Spleen (tissue), 13 donors: ENCODE measurements at places on chromosomes 5 and 9.
A peak's percentile ranks its signal among the peaks of the same experiment; 100 is the strongest.

DNA sequence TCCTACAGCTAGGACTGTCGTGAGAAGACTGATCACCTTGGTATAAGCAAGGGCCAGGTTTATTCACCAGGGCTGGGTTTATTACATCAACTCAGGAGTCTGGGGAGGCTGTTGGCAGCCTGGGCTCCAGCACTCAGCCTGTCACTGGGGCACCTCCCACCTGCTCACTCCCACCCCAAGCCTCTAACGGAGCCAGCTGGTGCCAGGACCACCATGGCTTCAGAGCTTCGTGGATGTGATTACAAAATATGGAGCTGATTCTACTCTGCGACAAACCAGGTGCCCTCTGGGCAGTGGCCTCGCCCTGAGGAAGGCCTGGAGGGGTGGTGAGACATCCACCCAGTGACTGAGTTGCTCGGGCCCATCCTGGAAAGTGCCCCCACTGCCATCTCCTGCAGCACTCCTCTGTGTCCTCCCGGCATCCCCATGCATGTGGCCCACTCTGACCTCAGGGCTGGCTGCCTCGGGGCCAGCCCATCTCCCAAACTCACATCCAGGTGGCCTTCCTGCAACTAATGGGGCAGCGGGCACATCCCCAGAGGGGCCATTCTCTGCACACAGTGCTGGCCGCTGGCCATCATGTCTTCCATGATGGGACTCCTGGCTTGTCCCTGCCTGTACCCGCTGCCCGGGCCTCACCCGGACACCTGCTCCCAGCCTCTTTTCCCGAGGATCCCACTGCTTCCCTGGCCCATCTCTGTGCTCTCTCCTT, 49.6 kb downstream of the SECISBP2 start:
- peaks cover 20% of the 10 kb centered on the region for H3K4me1 ChIP-seq
- no peak overlapping the region for H3K27ac ChIP-seq
- H3K36me3 ChIP-seq = no peaks in the 10 kb centered on the region
- no peak for DNase-seq
- H3K4me3 ChIP-seq = no peak overlapping the region

DNA sequence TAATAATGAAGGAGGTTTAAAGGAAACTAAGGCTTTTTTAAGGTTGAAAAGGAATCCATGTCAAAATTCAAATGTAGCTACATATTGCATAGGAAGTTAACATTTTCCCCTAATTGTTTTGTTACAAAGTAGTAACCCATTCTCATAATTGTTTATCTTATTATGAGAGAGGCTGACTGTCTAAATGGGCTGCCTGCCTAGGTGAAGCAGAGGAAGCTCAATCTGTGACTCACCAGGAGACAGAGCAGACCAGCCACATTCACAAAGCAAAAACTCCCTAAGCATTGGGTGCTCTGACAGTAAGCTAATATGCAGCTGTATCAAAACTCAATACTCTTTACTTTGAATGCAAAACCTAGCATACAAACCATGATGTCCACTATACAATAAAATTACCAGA, 208.5 kb downstream of the ROR2 start:
- no peaks in the 10 kb centered on the region for H3K4me1 ChIP-seq
- H3K36me3 ChIP-seq = no peaks in the 10 kb centered on the region
- H3K27ac ChIP-seq = no peak overlapping the region
- peaks cover 14% of the 10 kb centered on the region for H3K27me3 ChIP-seq
- DNase-seq = no peak

DNA sequence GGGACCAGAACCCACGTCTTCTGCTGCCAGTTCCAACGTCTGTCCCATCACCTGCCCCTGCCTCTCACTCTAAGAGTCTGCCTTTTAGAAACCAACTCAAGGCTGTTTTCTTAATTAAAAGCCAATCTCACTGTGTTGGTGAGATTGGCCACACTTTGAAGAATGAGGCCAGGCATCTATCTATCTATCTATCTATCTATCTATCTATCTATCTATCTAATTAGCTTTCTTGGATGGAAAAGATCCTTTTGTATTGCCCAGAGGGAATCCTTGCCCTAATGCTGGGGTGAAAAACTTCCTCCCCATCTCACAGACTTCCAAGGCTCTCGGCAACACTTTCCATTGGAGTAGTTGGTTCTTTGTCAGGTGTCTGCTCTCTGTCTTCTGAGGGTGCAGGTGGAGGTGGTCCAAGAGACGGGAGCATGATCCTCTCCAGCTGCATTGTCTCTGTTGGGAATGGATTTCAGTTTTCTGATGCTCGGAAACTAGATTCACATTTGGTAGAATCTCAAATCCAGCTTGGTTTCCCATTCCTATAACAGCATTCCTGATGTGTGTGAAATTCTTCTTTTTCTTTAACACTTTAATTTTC, 57.9 kb downstream of the GALNT12 start:
- no peaks in the 10 kb centered on the region for H3K36me3 ChIP-seq
- H3K4me3 ChIP-seq = no peak overlapping the region
- peaks cover 50% of the 10 kb centered on the region for H3K4me1 ChIP-seq
- H3K27ac ChIP-seq = no peak overlapping the region
- DNase-seq = no peak

- H3K27ac ChIP-seq = no peak overlapping the region
- no peaks in the 10 kb centered on the region for H3K36me3 ChIP-seq
- no peak overlapping the region for H3K4me3 ChIP-seq
- no peaks in the 10 kb centered on the region for H3K27me3 ChIP-seq
- H3K4me1 ChIP-seq = peaks cover 13% of the 10 kb centered on the region
Observed at GRCh38 chr9:20065796-20066700, 277.2 kb upstream of the SLC24A2 start.

DNA sequence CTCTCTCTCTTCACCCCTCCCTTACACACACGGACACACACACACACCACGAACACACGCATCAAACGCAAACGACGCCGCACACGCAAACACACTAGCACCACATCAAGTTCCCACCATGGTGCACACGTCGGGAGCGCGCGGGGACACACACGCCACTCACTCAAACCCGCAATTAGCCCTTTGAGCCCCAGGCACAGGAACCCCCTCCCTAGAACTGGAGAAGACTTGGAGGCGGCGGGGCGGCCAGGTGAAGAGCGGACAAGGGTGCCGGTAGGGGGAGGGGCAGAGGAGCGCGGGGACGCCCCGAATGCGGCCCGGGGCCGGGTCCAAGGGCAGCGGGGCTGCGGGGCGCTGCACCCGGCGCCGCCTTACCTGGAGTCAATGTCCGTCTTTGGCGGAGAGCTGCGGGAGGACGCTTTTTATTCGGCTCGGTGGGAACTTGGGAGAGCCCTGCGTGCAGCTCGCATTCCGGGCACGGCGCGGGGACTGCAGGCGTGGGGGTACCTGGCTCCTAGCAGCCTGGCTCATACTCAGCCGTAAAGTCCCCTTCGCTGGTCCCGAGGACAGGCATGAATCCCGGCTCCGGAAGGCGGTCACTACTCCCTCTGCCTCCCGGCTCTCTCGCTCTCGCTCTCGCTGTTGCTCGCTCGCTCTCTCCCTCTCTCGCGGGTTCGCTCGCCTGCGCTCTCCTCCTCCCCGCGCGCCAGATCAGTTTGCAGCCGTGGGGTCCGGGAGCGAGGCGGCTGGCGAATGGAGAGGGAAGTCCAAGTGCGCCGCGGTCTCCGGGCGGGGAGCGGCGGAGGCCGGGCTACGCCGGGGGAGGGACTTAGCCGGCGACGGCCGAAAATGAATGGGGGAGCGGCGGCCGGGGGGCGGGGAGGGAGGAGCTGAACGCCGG, at the start of gene BRINP1:
Gene BRINP1, minus strand, starts transcription at position 755 of the 901 bp plus-strand sequence. CDS start 56,080 bp downstream, outside the sequence.
- H3K4me1 ChIP-seq = peaks cover 13% of the 10 kb centered on the region
- H3K27ac ChIP-seq = no peak within 1 kb of the TSS
- no peak for DNase-seq
- peak within 1 kb of the TSS; percentile 28 for H3K4me3 ChIP-seq
- no peaks in the 10 kb centered on the region for H3K36me3 ChIP-seq

GRCh38 chr5:61409568-61409967, 77.5 kb downstream of the ZSWIM6 start:
- H3K4me1 ChIP-seq = peaks cover 31% of the 10 kb centered on the region
- H3K27me3 ChIP-seq = no peaks in the 10 kb centered on the region
- no peak for DNase-seq
- peak overlapping the region; percentile 33 for H3K27ac ChIP-seq

GRCh38 chr5:37888476-37888875, 48.6 kb upstream of the GDNF start:
- H3K27me3 ChIP-seq = no peaks in the 10 kb centered on the region
- no peak for DNase-seq
- H3K36me3 ChIP-seq = no peaks in the 10 kb centered on the region
- H3K27ac ChIP-seq = no peak overlapping the region
- no peaks in the 10 kb centered on the region for H3K4me1 ChIP-seq

DNA sequence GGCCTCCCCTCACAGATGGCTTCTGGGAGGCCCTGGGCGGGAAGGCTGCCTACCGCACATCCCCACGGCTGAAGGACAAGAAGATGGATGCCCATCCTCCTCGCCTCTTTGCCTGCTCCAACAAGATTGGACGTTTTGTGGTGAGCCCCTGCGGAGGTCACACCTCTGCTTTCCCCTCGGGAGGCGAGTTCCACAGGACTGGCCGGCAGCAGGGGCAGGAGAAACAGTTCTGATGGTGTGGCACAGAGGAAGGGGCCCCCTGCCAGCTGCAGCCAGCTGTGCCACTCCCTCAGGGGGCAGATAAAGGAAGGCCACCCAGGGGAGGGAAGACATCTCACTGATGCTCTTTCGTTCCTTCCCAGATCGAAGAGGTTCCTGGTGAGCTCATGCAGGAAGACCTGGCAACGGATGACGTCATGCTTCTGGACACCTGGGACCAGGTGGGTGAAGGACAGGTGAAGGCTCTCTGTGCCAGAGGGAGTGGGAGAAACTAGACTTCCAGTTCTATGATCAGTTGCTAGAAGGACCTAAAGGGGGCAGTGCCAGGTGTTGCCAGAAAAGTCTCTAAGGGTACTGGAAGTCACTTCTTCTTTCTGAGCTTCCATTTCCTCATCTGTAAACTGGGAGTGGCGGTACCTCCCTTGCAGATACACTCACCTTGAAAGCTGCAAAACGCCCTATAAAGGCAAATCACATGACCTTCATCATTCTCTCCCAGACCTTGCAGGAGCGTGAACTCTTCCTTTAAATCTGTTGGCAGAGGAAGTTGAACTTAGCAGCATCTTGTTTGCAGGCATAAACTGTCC, 41.0 kb downstream of the STOM start:
- no peak for DNase-seq
- H3K4me3 ChIP-seq = no peak overlapping the region
- H3K4me1 ChIP-seq = peaks cover 77% of the 10 kb centered on the region

DNA sequence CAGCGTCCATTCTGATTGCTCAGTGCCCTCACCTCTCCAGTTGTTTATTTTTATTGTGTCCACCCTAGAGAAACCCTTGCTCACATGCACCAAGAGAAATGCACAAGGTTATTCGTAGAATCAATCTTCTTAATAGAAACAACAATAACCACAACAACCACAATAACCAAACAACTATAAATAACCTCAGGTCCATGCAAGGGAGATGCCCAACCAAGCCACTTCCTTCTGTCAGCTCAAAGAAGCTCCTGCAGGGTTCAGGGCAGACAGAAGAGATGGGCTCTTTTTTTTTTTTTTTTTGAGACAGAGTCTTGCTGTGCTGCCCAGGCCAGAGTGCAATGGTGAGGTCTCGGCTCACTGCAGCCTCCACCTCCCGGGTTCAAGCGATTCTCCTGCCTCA, 14.9 kb upstream of the TCOF1 start:
- H3K27ac ChIP-seq = no peak overlapping the region
- no peaks in the 10 kb centered on the region for H3K4me1 ChIP-seq
- no peaks in the 10 kb centered on the region for H3K36me3 ChIP-seq
- DNase-seq = no peak

DNA sequence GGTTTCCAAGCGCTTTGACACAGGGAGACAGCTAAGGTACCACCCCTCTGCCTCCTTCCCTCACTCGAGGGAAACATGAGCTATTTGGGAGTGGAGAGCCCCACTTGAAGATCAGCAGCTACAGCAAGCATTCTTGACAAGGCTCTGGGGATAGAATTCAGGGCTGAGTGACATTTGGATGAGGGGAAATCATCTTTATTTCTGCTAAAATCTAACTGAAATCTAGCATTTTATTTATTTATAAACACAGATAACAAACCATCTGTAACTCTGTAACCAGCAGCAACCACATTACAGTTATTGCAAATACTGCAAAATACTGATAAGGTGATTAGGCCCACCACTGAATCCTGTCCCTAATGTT, 22.4 kb downstream of the RNF130 start:
- no peak for DNase-seq
- no peaks in the 10 kb centered on the region for H3K36me3 ChIP-seq

DNA sequence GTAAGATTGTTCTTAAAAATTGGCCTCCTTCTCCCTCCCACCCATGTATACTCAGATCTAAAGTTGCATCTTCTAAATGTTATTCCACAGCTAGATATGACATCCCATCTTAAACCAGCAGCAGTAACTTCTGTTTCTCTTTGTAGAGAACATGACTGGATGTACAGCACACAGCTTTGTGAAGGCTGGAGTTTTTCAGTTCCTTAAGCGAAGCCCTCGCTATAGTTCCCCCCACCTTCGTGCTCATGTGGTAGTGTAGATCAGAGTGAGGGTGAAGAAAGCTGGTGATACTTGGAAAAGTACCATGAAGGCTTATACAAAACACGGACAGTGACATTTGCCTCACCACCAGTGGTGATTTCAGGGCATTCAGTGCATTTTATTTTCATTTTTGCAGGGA, 137.5 kb downstream of the MAT2B start:
- no peaks in the 10 kb centered on the region for H3K27me3 ChIP-seq
- H3K4me3 ChIP-seq = no peak overlapping the region
- no peaks in the 10 kb centered on the region for H3K36me3 ChIP-seq
- no peak for DNase-seq
- H3K4me1 ChIP-seq = no peaks in the 10 kb centered on the region
- H3K27ac ChIP-seq = no peak overlapping the region

GRCh38 chr9:75239176-75239575, 150.9 kb downstream of the OSTF1 start:
- H3K27ac ChIP-seq = peak overlapping the region; percentile 42
- DNase-seq = no peak
- H3K4me3 ChIP-seq = no peak overlapping the region
- H3K4me1 ChIP-seq = no peaks in the 10 kb centered on the region
